ENCODE measurements at places on chromosomes 12 and 14. TPM values are rescaled to one million over a fixed set of nuclear protein-coding genes. Genes with fewer than 3 reads are reported as not detected.

Gene FAR2
- 10.0 TPM for polyA plus RNA-seq

Gene AQP2
- not detected for polyA plus RNA-seq

Gene CTSG
- polyA plus RNA-seq: not detected

Gene DNAI7
- not detected for polyA plus RNA-seq

Gene PGF
- polyA plus RNA-seq: 0.13 TPM

Gene SDR9C7
- polyA plus RNA-seq: not detected

Gene TSPAN8
- not detected for polyA plus RNA-seq

Gene IFNG-AS1
- polyA plus RNA-seq: 11.3 TPM

Gene LBHD2
- polyA plus RNA-seq: not detected

Gene TMEM229B
- polyA plus RNA-seq: 12.5 TPM

Gene KCNJ8
- polyA plus RNA-seq: not detected

Gene RIMKLB
- 4.7 TPM for polyA plus RNA-seq

Gene LRRC10
- not detected for polyA plus RNA-seq

Gene PROX2
- 0.05 TPM for polyA plus RNA-seq

Gene DHRS2
- polyA plus RNA-seq: not detected
